Calu3 (cell line): ENCODE measurements at places on chromosomes 12 and 14. TPM values are rescaled to one million over a fixed set of nuclear protein-coding genes. Genes with fewer than 3 reads are reported as not detected.

GRCh38 chr12:98228683-98229539 is 286.5 kb upstream of the TMPO start:
- no peak for DNase-seq

GRCh38 chr14:101502761-101503392 is 58.4 kb upstream of the DIO3 start:
- no peak for DNase-seq

DNA sequence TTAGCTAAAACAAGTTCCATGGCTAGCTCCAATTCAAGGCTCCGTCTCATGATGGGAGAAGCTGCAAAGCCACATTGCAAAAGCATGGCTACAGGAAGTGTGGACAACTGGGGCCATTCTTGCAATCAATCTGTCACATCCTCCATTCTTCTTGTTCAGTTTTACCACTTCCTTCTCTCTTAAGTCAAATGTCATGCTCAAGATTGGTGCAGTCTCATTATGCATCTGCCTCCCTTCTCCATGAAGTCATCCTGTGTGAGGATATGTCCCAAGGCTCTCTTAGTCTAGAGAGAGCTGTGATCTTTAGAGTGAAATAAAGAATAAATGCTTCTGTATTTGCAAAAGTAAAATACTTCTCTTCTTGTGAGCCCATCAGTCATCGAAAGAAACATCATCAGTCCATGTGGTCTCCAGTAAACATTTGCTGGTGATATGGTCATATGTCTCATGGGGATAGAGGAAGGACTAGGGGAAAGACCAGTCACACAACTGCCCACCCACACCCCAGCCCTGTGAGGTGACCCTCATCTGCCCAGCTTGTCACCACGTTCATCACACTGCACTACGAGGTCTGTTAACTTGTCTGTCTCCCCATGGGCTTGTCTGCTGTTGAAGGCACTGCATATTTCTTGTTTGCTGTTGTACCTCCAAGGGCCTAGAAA is 303.0 kb downstream of the NUAK1 start:
- no peak for DNase-seq

- DNase-seq, result no peak
These were observed 220.5 kb downstream of the BCAT1 start for GRCh38 chr12:24728366-24728765.

GRCh38 chr12:43653917-43654316 is 101.9 kb upstream of the ADAMTS20 start:
- DNase-seq, result no peak

GRCh38 chr12:116244001-116244400 is 33.5 kb downstream of the MED13L start:
- DNase-seq, result peak; percentile 31

- no peak for DNase-seq
These were observed 83.8 kb downstream of the PTPRB start for GRCh38 chr12:70553391-70553859.

GRCh38 chr12:54711669-54712068 is 63.5 kb upstream of the DCD start:
- no peak for DNase-seq

GRCh38 chr12:41479426-41479825 is 291.3 kb downstream of the PDZRN4 start:
- DNase-seq, result no peak

- DNase-seq, result no peak
These were observed 2.3 kb upstream of the PPP2R5E start for GRCh38 chr14:63545431-63545830.

Gene GLS2
- total RNA-seq, result 1.9 and 2.7 TPM in 2 replicates

- no peak for DNase-seq
These were observed 253.4 kb upstream of the SFSWAP start for GRCh38 chr12:131457331-131458047.

Gene CEBPE
- not detected in 2 replicates for total RNA-seq

GRCh38 chr14:50462111-50462510 is 65.4 kb upstream of the CDKL1 start:
- DNase-seq, result no peak

GRCh38 chr12:39618701-39619100 is 902 bp downstream of the ABCD2 start:
- no peak for DNase-seq

Gene RIMKLB
- 29.3 and 36.3 TPM in 2 replicates for total RNA-seq

- DNase-seq, result peak; percentile 25
These were observed 18.0 kb upstream of the DYRK2 start for GRCh38 chr12:67630373-67631088.

Gene SLC25A47
- not detected in 2 replicates for total RNA-seq

Gene IL22
- total RNA-seq, result not detected in 2 replicates

GRCh38 chr14:32203928-32204357 is 874 bp upstream of the RNU6-8 start:
- peak; percentile 6 for DNase-seq

Gene TRHDE
- 31.6 and 43.7 TPM in 2 replicates for total RNA-seq

- peak; percentile 22 for DNase-seq
These were observed 34.2 kb upstream of the RNASE1 start for GRCh38 chr14:20836668-20837338.

DNA sequence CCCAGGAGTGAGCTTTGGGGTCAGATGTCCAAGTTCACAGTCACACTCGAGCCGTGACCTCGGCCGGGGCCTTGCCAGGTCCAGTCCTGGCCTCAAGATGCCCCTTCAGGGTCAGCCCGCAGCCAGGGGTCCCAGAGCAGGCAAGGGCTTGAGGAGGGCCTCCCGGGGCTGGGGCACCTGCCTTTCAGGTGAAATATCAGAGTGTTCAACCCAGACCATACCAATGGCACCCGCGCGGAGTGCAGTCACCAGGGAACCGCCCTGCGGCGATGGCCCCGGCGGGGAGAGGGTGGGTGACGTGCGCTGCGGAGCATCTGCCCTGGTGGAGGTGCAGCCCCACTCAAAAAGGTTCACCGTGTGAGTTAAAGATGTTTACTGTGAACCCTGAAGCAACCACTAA is 16.9 kb downstream of the LRCOL1 start:
- DNase-seq, result peak; percentile 27

GRCh38 chr12:87120440-87120839 is 864.2 kb upstream of the MGAT4C start:
- DNase-seq, result no peak

GRCh38 chr14:103512701-103513611 is 9.7 kb downstream of the CKB start:
- no peak for DNase-seq

GRCh38 chr12:40444174-40444573 is 219.4 kb downstream of the LRRK2 start:
- DNase-seq, result no peak

- DNase-seq, result no peak
These were observed 29.1 kb downstream of the RECQL start for GRCh38 chr12:21472197-21472823.

Gene YARS2
- total RNA-seq, result 22.7 and 28.9 TPM in 2 replicates

DNA sequence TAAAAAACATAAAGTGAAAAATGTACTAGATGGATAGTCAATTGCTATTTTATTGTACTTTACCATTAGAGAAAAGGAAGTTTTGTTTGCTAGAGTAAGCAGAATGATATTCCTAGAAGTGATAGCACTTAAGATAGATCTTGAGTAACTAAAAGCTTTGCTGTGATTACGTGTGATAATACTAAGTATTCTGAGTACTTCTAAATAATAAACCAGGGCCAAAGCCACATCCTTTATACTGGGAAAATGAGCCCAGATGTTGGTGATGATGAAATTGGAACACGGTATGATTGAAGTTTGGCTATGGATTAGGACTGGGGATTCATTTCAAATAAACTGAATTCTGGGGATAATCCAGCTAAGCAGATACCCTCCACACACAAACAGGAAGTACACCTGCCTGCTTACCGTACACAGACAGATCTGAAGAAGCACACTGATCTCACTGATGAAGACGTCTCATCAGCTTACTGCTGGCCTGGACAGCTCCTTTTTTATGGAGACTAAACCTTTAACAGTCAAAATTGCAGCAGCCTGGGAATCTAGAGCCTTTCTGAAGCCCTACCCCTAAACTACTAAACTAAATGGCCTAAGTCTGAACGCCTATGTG is 199.8 kb downstream of the LRFN5 start:
- DNase-seq, result no peak

DNA sequence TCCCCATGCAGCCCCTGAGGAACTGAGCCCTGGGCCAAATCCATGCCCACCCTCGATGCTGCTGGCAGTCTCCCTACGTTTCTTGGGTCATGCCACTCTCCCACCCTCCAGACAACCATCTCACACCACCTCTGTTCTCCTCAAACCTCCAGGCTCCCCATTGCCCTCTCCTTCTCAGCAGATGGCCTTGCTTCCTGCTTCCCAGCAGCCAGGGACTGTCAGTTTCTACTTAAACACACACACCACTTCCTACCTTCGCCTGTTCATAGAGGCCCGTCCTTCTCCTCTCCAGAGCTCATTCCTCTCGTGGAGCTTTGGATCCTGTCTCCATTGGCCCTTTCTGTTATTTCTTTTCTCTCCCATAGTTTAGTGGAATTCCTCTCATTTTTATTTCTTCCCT is 27.1 kb downstream of the ZNF664 start:
- DNase-seq, result no peak

- no peak for DNase-seq
These were observed 29.9 kb upstream of the SLC38A2 start for GRCh38 chr12:46402451-46402850.

Gene TAS2R8
- not detected in 2 replicates for total RNA-seq

- DNase-seq, result peak; percentile 60
These were observed 707 bp downstream of the DHRS1 start for GRCh38 chr14:24298892-24299254.

- DNase-seq, result peak; percentile 27
These were observed 68.6 kb upstream of the USP15 start for GRCh38 chr12:62191491-62192179.

DNA sequence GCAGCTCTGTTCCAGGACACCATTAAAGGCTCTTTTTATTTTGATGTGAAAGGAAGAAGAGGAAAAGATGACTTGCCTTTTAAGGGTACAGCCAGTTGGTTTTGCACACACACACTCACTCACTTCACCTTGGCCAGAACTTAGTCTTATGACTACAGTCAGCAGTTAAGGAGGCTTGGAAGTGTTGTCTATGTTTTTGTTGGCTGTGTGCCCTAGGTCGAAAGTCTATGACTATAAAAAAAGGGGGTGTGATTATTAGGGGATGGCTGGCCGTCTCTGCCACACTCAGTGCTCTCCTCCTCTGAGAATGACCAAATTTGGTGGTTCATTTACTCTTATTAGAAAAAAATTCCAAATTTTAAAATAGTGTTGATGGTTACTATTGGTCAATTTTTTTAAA is 139.5 kb upstream of the OTX2 start:
- peak; percentile 33 for DNase-seq

Gene TSPAN19
- not detected in 2 replicates for total RNA-seq

GRCh38 chr12:102513739-102514138 is 33.4 kb upstream of the IGF1 start:
- no peak for DNase-seq

Gene RABGGTA
- total RNA-seq, result 35.3 and 42.2 TPM in 2 replicates

GRCh38 chr12:95694136-95694535 is 96.4 kb downstream of the NTN4 start:
- DNase-seq, result no peak

DNA sequence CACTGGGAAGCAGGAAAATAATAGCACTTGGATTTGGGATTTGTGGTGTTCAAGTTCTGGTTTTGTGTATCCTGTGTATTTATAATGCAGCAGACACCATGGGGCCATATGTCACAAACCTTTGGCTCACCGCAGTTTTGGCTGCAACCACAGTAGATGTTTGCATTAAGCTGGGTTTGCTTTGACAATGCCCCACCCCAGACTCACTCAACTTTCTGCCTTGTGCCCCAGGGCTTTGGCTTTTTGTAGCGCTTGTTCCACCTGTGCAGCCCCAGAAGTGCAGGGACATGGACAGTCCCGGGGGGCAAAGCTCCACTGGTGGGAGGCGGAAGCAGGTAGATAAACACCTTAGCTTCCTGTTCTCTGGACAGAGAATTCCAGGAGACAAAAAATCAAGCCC is 446.9 kb downstream of the MED13L start:
- no peak for DNase-seq

DNA sequence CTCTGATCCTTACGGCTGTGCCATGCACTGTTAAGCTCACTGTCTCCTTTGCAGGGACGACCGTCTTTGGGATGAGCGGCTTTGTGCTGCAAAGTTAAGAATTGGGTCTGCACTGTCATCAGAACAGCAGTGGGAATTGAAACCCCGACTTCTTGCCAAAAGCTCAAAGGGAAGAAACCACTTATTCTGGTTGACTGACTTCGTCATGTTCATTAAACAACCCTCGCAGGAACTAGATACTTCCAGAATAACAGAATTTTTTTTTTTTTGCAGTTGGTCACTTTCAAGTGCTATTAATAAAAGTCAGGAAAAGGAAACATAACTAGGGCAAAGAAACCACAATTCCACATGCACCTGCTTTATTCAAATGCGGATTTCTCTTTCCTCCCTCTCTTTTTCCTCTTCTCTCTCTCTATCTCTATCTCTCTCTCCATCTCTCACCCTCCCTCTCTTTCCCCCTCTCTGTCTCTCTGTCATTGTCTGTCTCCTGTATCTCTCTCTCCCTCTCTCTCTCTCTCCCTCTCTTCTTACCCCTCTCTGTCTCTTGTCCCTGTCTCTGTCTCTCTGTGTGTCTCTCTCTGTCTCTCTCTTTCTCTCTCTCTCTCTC is 12.3 kb upstream of the GLT1D1 start:
- no peak for DNase-seq

Gene NUP37
- total RNA-seq, result 59.0 and 72.1 TPM in 2 replicates

DNA sequence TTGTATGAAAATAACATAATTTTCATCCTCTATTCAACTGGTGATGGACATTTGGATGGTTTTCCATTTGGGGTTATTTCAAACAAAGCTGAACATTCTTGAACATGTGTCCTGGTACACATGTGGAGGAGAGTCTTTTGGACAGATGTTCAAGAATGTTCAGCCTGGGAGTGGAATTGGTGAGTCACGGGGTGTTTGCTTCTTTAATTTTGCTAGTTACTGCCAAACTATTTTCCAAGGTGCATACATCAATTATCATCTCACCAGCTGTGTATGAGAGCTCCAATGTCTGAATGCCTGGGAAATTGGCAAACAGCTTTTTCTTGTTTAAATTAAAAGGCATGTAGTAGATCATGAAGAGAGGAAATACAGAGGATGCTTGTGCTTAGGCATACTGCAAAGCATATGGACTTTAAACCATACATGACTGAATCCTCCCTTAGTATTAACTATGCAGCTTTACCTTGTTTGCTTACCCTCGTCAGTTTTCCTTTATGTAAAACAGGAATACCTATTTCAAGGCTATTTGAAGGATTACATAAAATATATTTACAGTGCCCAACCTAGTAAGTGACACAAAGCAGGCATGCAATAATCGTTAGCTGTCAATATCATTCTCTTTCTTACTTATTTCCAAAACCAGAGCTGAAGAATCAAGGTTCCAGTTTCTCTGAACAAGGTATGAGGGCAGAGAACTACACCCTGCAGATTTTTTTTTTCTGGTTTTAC is 152.1 kb downstream of the ITPR2 start:
- no peak for DNase-seq

DNA sequence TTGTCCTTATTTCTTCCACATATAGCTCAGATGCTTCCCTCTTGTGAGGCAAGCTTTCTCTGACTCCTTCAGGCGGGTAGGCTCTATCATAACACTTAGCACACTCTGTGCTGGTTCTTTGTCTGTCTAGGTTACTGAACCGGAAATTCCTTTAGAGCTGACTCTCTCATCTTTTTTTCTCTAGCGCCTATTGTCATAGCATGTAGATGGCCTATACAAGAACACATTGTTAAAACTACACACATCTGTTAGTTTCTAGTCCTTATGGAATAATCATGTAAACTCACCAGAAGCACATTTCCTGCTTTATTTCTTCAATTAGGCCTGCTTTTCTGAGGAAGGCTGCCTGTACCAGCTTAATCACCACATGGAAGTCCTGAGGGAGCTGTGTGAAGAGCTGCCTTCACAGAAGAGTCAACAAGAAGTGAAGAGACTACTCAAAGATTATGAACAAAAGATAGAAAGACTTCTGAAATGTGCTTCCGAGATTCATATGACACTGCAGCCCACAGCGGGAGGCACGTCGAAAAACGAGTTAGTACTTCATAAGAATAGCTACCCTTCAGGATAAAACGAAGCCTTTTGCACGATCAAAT is 143.9 kb downstream of the SYNE2 start:
- no peak for DNase-seq
